ENCODE measurements at places on chromosomes 7 and 10. TPM values are rescaled to one million over a fixed set of nuclear protein-coding genes. Genes with fewer than 3 reads are reported as not detected.

The TRA2A gene
- 69.5 TPM for total RNA-seq

The CABCOCO1 gene
- 8.6 TPM for total RNA-seq

The LRIT1 gene
- total RNA-seq, result not detected

The ATP6V0A4 gene
- 1.6 TPM for total RNA-seq

The KCND2 gene
- 1.1 TPM for total RNA-seq

DNA sequence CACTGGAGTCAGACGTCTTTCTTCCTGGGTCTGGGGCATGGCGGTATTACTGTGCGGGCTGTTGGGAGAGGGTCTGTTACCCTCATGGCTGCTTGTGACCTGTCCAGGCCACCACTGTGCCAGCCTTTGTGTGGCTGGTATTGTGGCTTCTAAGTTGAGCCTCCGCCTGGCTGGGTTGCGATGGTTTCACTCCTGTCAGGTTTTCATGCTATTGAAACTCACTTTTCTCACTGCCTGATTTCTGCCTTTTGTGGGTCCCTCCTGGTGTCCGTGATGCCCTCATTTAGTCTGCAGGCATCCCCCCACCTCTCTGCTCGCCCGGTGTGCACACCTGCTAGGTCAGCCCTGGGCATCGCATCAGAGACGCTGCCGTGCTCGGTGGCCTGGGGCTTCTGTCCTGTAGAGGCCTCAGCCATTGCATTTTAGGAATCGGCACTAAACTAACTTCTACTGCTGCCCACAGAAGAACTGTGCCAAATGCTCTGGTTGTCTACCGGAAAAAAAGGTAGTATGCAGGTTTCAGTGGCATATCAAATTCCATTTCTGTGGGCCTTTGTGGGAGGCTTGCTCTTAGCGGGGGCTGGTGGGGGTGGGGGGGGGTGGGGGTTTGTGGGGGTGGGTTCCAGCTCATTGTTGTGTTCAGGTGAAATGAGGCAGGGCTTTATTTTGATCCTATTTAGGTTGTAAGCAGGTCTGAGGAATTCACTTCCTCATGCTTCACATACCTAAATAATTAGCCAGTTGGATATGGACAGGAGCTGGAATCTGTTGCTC lies 64.3 kb downstream of the MGMT start:
- no peak for DNase-seq
- no peaks in the 10 kb centered on the region for H3K27me3 ChIP-seq
- H3K36me3 ChIP-seq, result no peaks in the 10 kb centered on the region
- peak overlapping the region; percentile 80 for H3K27ac ChIP-seq

- DNase-seq, result peak; percentile 44
- no peak overlapping the region for H3K27ac ChIP-seq
- no peaks in the 10 kb centered on the region for H3K27me3 ChIP-seq
- H3K4me3 ChIP-seq, result no peak overlapping the region
- peaks cover 65% of the 10 kb centered on the region for H3K4me1 ChIP-seq
- H3K36me3 ChIP-seq, result no peaks in the 10 kb centered on the region
Measured at GRCh38 chr10:79406683-79407422, 38.6 kb downstream of the ZCCHC24 start.

- H3K4me1 ChIP-seq, result no peaks in the 10 kb centered on the region
- no peaks in the 10 kb centered on the region for H3K27me3 ChIP-seq
- no peak for DNase-seq
- H3K4me3 ChIP-seq, result no peak overlapping the region
- no peak overlapping the region for H3K27ac ChIP-seq
Measured at GRCh38 chr7:5213286-5213645, 23.2 kb downstream of the WIPI2 start.

DNA sequence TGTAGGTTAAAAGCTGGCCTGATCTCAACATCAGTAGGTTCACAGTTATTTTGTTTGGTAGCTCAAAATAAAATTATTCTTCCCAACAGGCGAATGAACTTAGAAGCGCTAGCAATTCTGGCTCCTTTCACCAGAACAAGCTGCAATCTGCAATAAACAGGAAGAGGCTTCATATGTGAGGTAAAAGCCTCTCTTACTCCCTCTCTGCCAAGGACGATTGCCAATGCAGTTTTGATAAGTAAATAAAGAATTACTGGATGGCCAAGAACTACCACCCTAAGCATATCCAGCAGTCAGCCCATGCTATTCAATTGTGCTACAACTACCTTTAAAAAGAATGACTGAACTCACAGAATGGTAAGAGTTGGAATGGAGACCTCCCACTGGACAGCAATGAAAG lies 150.0 kb upstream of the LAMB4 start:
- H3K27me3 ChIP-seq, result no peaks in the 10 kb centered on the region
- no peaks in the 10 kb centered on the region for H3K4me1 ChIP-seq
- H3K36me3 ChIP-seq, result no peaks in the 10 kb centered on the region
- peak; percentile 50 for DNase-seq
- H3K4me3 ChIP-seq, result no peak overlapping the region
- no peak overlapping the region for H3K27ac ChIP-seq

DNA sequence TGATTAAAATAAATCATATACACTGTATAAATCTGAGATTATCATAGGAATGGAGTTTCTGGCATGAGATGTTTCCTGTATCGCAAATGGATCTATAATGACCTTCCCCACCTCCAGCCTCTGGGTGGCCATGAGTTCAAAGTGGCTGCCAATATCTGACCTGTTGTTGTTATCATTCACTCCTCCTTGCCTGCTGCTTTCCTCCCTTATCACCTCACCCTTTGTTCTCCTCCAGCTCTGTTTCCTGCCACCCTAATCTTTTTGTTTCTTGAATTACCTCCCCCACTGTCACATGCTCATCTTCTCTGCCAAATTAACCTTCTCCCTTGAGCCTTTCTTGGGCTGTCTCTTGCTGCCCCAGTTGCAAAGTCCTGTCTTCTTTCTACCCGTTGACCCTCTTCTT lies 12.0 kb downstream of the SCD start:
- no peak for DNase-seq
- H3K4me3 ChIP-seq, result no peak overlapping the region
- H3K27ac ChIP-seq, result no peak overlapping the region
- peaks cover 4% of the 10 kb centered on the region for H3K4me1 ChIP-seq
- no peaks in the 10 kb centered on the region for H3K27me3 ChIP-seq
- no peaks in the 10 kb centered on the region for H3K36me3 ChIP-seq

All from lung (tissue), 17 donors.